ENCODE measurements at places on chromosomes 4 and X.
A peak's percentile ranks its signal among the peaks of the same experiment; 100 is the strongest.

GRCh38 chr4:154928640-154929257 is 147.7 kb downstream of the RBM46 start:
- no peak for DNase-seq

GRCh38 chrX:131614241-131614640 is 70.4 kb downstream of the OR13H1 start:
- no peak for DNase-seq

DNA sequence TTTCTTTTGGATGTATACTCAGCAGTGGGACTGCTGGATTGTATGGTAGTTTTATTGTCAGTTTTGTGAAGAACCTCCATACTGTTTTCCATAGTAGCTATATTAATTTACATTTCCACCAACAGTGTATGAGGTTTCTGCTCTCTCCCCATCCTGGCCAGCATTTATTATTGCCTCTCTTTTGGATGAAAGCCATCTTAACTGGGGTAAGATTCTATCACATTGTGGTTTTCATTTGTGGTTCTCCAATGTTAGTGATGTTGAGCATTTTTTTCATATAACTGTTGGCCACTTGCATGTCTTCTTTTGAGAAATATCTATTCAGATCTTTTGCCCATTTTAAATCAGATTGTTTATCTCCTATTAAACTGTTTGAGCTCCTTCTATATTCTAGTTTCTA is 27.6 kb downstream of the QRFPR start:
- no peak for DNase-seq

- no peak for DNase-seq
Measured at GRCh38 chr4:186707574-186707973, 16.1 kb downstream of the FAT1 start.

DNA sequence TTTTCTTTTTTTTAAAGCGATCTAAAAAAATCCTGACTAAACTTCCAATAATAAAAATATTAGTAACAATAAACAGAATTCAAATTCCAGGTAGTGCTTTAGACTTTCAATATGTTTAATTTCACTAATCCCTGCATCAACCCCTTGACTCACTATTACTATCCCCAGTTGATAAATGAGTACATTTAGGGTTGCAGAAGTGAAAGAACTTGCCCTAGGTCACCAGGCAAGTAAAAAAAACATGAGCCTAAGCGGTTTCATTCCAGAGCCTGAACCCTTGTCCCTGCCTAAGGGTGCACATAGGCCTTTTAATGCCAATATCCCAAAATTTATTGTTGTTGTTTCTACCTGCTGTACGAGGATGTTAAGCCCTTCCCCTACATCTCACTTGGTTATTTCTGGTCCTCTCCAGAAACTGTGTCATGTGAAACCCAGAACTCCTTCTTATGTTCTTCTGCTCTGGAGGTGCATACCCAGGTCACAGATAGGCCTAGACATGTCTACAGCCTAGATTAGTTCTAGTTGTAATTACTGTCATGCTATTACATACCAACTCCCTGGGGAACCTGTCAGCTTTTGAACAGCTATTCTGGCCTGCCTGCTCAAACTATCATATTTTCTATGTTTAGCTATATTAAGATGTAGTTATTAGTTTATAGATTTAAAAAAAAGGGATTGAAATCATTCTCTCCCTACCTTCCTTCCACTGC is 244.5 kb upstream of the PITX2 start:
- no peak for DNase-seq

GRCh38 chr4:140903522-140904475 is 147.6 kb upstream of the TBC1D9 start:
- no peak for DNase-seq

DNA sequence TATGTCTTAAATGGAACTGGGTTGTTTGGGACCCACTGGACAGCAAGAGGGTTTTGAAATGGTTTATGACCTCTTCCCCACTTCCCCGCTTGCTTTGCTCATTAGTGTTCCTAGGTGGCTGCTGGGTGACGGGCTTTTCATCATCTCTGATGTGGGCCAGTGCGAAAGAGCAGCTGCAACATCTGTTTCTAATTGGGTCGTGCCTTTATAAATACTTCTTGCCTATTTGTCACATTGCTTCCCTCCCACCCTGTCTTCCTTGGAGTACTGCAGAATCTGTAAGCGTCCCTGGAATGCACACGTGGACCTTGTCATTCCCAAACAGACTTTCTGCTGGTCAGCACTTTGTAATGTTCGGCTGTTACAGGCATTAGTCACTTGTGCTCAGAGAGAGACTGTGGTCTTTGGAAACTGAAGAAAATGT is 35.2 kb downstream of the SEPTIN11 start:
- DNase-seq, result no peak

- no peak for DNase-seq
Measured at GRCh38 chr4:113695328-113696169, 66.0 kb downstream of the CAMK2D start.

DNA sequence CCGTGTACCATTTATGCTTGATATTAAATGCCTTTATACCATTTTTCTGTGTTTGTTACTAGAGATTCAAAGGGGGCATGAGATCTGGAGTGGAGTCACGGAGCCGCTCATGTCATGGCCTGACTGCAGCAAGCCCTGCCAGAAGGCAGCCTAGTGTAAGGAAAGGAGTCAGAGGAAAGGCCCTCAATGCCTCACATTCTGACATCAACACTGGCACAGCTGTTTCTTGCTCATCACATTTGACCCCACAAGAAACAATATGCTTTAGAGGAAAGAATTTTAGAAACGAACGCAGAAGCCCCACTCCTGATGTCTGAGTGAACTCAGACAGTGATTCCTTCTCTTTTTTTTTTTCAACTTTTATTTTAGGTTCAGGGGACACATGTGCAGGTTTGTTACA is 322.4 kb upstream of the CPEB2 start:
- no peak for DNase-seq

DNA sequence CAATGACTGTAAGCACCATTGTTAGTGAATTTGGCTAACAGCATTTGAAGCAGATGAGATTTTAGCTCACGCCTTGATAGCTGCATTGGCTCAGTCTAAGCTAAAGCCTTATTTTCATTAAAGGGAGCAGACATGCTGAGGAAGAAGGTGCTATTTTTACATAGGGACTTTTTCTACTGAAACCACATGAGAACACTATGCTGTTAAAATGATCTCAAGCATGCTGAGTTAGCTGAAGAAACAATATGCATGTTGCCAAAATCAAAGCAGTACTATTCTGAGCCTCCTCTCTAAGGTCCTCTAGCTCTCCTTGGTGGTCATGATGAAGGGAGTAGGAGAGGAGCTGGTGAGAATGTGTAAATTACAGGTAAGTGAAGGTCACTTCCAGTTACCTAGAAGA is 134.4 kb upstream of the JADE1 start:
- no peak for DNase-seq

GRCh38 chrX:14029425-14030173 is at the start of gene GEMIN8:
Gene GEMIN8, minus strand, starts transcription at chrX:14029892. Its CDS starts 8,414 bp downstream, at chrX:14021478.
- peak; percentile 91 for DNase-seq

DNA sequence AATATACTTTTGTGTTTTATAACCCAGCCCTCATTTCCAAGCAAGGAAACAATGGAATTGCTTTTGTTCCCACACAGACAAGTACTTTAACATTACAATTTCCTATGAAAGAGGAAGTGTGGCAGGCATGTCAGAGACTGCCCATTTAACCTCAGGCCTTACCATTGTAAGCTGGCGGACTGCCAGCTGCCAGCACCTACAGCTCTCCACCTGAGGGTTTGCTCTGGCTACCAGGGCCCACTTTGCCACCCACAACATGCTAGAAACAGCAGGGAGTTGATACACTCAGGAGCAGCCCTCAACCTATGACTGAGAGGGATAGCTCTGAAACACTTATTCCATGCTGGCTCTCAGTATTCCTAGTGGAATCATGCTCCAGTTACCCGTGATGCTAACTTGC is 152.3 kb upstream of the PRDX4 start:
- no peak for DNase-seq

DNA sequence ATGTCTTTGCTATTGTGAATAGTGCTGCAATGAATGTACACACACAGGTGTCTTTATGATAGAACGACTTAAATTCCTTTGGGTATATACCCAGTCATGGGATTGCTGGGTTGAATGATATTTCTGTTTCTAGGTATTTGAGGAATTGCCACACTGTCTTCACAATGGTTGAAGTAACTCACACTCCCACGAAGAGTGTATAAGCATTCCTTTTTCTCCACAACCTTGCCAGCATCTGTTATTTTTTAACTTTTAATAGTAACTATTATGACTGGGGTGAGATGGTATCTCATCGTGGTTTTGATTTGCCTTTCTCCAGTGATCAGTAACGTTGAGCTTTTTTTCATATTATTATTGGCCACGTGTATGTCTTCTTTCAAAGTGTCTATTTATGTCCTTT is 17.6 kb upstream of the DCUN1D4 start:
- no peak for DNase-seq

- peak; percentile 48 for DNase-seq
Measured at GRCh38 chr4:169791527-169792156, 33.9 kb upstream of the HPF1 start.

- DNase-seq, result no peak
Measured at GRCh38 chr4:15536552-15537499, 67.1 kb downstream of the CC2D2A start.

DNA sequence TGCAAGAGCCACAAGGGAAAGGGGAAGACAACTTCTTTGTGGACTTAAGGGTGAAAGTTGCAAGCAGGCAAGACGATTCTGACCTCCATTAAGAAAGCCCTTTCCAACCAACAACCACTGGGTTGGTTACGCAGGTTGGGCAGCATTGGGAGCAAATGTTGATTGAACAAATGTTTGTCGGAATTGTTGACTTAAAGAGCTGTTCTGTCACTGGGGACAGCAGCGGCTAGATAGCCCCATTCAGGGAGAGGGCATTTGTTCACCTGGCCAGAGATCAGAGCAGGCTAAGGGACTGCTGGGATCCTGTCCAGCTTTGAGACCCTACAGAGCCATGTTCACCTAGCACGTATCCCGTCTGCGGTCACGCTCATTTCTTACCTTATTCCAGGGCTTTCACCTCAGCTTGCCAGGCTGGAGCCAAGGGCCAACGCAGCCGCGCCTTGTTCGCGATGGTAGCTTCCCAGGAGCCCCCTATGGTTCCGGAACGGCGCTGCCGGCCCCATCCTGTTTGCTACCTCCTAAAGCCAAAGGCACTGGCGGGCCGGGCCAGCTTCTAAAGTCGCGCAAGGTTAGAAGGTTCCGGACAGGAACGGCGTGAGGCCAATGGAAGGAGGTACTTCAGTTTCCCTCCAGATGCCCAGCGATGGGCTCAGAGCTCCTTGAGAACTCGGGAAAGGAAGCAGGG is 24.6 kb downstream of the F9 start:
- DNase-seq, result no peak

- no peak for DNase-seq
Measured at GRCh38 chr4:138981930-138982390, 33.6 kb upstream of the NOCT start.

DNA sequence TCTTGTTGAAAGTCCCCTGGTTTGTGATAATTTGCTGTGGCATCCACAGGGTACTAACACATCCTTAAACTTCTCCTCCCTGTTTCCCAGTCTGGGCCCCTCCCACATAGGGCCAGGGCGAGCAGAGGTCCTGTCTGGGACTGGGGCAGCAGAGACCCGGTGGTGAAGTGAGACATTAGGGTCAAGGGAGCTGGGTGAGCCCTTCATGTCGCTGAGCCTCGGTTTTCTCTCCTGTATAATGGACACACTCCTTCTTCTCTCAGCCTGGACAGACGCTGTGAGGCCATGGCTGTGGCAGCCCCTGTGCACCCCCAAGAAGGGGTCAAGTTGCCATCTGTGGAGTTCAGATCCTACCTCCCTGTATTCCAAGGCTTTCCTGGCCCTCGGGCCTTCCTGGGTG is 33.0 kb upstream of the HMX1 start:
- DNase-seq, result no peak

DNA sequence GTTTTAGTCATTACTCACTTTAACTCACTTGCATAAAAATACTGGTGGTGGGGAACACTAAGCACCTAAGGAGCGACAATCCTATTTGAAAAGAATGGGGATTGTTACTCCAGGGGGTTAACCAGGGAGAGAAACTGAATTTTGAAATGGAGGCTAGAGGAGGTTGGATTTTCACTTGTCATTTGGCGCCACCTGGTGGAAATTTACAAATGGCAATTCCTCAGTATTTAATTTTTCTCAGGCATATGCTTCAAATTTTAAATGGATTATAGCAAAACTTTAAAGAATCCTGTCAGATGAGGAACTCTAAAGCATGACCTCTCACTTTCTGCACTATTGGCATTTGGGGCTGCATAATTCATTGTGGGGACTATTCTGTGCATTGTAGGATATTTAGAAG is 2.7 kb upstream of the GEMIN8 start:
- peak; percentile 63 for DNase-seq

- DNase-seq, result no peak
Measured at GRCh38 chr4:182242787-182243186, 415 bp upstream of the TENM3 start.

GRCh38 chrX:9349572-9350494 is 115.0 kb upstream of the TBL1X start:
- no peak for DNase-seq

DNA sequence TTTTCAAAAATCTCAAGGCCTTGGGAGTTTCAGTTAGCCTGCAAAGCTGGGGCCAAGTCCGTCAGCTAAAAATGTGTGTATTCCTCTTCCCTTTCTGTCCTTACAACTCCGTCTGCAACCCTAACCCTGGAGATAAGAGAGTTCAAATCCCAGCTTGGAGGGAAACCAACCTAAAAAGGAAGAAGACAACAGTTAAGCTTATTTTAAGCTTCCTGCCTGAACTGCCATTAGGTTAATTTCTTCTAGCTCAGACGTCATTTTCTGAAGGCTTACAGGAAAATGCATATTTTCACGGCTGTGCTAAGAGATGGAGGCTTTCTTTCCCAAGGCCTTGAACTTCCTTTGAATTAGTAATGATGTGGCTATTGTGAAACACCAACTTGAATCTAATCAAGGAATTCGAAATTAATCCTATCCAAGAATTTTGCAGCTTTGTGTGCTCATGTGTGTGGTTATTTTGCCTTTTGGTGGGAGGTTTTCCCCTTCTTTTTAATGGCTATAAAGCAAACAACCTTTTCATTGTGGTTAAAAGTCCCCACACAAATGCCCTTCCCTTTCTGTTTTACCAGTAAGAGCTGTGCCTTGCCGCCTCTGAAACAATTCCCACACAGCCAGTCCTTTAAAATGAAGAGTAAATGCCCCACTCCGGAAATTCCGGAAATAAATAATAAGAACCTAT is 103.5 kb downstream of the IRF2 start:
- no peak for DNase-seq

DNA sequence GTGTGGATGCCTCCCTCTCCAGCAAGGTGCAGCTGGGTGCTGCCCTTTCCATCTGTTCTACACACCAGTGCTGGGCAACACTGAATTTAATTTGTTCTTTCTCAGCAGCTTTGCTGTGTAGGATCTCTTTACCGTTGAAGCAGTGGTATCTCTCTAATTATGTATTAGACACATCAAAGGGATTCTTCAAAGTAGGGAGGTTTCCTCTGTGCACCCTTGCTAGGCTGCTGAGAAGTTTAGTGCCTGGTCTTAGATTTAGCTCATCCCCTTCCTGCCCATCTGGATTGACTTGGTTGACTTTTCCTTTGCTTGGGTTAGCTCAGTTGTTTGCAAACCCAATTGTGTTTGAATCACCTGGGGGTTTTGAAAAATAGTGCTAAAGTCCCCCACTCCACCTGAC is 27.8 kb upstream of the LDB2 start:
- no peak for DNase-seq

- DNase-seq, result no peak
Measured at GRCh38 chr4:15361529-15361928, 66.3 kb upstream of the C1QTNF7 start.

- peak; percentile 20 for DNase-seq
Measured at GRCh38 chr4:7323872-7324650, 110.7 kb downstream of the PSAPL1 start.

GRCh38 chrX:13837290-13837745 is 20.4 kb upstream of the GPM6B start:
- DNase-seq, result no peak
